ENCODE measurements at places on chromosomes 2 and 18. TPM values are rescaled to one million over a fixed set of nuclear protein-coding genes. Genes with fewer than 3 reads are reported as not detected.

Gene UCN
- 2.3 TPM for total RNA-seq

Gene GNLY
- 72.9 TPM for total RNA-seq

Gene SAG
- total RNA-seq, result not detected

Gene USP40
- total RNA-seq, result 6.0 TPM

- H3K36me3 ChIP-seq, result peaks cover 54% of the 10 kb centered on the region
- H3K27ac ChIP-seq, result peak overlapping the region; percentile 97
- DNase-seq, result no peak
- H3K27me3 ChIP-seq, result no peaks in the 10 kb centered on the region
Observed at GRCh38 chr2:101002562-101003277, 631 bp downstream of the RPL31 start.

DNA sequence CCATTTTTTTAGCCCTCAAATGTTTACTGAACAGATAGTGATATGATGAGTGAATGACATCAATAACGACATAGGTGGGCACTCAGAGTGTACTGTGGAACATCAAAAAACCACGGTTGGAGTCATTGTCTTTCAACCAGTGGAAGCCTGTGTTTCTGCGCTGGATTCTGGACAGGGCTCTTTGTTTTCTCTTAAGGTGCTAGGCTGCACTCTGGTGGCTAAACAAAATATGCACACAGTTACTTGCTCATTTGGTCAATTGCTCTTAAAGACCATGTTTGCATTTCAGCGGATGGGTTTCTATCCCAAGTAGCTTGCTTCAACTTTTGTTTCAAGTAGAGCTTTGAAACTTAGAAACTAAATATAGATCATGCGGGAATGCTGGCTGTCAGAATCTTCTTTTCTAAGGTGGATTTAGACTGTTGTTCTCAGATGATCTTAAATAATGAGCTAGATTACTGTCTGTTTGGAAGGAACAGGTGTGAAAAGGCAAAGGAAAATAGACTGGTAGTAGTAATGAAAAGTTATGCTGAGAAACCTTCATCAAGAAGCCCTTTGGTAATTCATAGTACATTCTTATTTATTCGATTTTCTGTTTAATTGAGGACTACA, 48.5 kb upstream of the LYPD6B start:
- H3K27me3 ChIP-seq, result no peaks in the 10 kb centered on the region
- DNase-seq, result peak; percentile 73
- no peak overlapping the region for H3K4me3 ChIP-seq
- H3K27ac ChIP-seq, result no peak overlapping the region
- no peaks in the 10 kb centered on the region for H3K36me3 ChIP-seq

GRCh38 chr2:120486441-120486840, 140.5 kb downstream of the INHBB start:
- no peak for DNase-seq
- peaks cover 4% of the 10 kb centered on the region for H3K27me3 ChIP-seq
- H3K4me3 ChIP-seq, result no peak overlapping the region
- no peak overlapping the region for H3K27ac ChIP-seq
- H3K4me1 ChIP-seq, result no peaks in the 10 kb centered on the region

DNA sequence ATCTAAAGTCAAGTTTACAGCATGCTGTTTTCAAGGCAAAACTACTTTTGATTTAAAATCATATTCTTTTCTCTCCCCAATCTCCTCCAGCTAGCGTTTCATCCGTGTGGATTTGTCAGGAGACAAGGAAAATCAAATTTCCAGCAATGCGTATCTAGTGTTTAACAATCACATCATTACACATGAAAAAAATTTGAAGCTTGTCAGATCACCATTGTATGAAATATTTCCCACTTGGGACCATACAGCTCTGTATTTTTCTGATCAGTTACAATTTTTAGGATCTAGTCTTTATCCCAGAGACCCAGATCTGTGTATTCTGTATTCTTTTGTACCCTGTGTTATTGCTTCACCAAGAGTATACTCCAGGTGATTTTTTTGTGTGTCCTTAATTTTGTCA, 28.6 kb upstream of the CYP1B1 start:
- peaks cover 31% of the 10 kb centered on the region for H3K27me3 ChIP-seq
- H3K4me1 ChIP-seq, result peaks cover 38% of the 10 kb centered on the region
- H3K36me3 ChIP-seq, result peaks cover 3% of the 10 kb centered on the region
- H3K4me3 ChIP-seq, result no peak overlapping the region
- no peak overlapping the region for H3K27ac ChIP-seq
- no peak for DNase-seq
